ENCODE measurements at places on chromosomes 2 and 18.

- no peak for DNase-seq
Measured at GRCh38 chr2:98560256-98560771, 48.0 kb downstream of the COA5 start.

DNA sequence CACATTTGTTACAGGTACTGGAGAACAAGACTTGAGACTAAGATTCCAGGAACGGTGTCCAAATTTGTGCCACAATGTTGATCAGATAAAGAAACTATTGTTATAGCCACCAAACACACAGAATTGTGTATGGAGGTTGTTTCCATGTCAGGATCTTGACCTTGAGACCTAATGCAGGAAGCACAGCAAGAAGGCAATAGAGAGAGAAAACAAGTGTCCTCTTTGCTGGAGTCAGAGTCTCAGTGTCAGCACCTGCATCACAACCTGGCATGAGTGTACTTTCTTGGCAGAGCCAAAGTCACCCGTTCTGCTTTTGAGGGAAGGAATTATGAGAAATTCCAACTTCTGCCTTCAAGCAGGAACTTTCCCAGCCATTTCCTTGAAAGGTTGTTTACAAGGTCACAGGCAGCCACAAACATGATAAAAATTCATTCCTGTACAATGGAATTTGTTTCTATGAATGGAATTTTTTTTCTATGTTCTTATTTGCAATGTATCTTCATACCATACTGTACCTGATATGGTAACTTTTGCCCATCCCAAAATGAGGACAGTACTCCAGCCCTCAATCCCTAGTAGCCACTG lies 118.4 kb downstream of the PKP4 start:
- DNase-seq, result no peak

GRCh38 chr18:50602466-50602865 lies 42.6 kb downstream of the MAPK4 start:
- DNase-seq, result peak; percentile 12

GRCh38 chr2:73516033-73516432 lies 126.2 kb downstream of the NAT8 start:
- no peak for DNase-seq

DNA sequence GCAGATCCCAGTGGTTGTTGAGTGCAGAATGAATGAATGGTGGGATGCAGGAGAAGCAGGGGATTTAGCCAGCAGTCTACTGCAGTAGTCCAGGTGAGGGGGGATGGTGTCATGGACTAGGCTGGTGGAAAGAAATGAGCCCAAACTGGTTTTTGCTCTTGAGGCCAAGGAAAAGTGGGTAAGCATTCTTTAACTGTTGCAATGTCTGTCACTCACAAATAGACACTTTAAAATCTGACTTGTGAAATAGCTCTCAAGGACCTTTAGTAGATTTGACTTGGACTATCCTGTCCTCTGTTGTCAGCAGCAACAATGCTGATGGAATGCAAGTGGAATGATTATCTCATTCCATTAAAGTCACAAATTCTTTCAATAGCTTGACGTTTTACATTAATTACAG lies 37.5 kb upstream of the STK17B start:
- DNase-seq, result peak; percentile 7

- DNase-seq, result no peak
Measured at GRCh38 chr2:163715199-163715598, 20.6 kb downstream of the FIGN start.

DNA sequence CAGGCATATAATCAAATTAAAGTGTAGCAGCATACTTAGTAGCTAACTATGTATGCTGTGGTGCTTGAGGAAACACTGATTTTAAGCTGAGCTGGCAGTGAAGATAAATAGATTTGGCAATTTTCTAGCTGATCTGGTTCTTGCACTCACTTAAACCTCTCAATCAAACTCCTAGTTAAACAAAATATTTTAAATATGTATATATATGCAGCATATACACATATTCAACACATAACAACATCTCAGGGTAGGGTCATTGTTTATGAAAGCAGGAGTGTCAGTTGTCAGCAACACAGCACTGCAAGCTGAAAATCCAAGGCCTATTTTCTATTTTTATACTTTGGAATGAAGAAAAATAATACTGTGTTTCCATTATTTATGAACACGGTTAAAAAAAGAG lies 10.4 kb upstream of the FSHR start:
- no peak for DNase-seq

DNA sequence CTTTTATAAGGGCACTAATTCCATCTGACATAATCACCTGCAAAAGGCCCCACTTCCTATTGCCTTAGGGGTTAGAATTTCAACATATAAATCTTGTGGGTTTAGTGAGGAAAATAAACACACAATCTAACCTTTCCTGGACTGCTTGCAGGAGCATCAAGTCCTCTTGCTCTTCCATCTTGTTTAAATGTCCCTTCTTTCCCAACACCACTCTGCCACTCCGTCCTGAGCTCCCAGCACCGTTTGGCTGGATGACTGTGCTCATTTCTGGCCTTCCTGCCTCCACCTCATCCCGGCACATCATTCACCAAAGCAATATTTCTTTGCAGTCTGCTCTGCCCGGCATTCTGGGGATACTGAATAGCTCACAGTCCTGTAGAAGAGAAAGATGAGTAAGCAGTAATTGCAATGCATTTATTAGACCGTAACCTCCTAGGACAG lies 247.8 kb downstream of the BCL2 start:
- no peak for DNase-seq

- DNase-seq, result no peak
Measured at GRCh38 chr2:72094701-72095100, 53.0 kb downstream of the CYP26B1 start.

DNA sequence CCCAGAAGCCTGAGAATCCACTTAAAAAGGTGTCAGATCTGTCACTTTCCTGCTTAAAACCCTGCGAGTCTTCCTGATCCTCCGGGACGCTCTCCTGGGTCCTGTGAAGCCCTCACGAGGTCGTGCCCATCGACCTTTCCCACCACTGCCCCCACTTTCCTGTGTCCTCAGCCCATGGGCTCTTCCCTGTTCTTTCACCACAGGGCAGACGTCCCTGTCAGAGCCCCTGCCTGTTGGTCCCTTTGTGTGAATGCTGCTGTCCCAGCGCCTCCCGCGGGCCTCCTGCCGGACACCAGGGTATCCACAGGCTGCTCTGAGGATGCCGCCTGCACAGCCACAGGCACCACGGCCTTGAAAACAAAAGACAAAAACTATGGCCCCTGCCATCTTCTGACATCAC lies 125.6 kb downstream of the TMEM18 start:
- no peak for DNase-seq

DNA sequence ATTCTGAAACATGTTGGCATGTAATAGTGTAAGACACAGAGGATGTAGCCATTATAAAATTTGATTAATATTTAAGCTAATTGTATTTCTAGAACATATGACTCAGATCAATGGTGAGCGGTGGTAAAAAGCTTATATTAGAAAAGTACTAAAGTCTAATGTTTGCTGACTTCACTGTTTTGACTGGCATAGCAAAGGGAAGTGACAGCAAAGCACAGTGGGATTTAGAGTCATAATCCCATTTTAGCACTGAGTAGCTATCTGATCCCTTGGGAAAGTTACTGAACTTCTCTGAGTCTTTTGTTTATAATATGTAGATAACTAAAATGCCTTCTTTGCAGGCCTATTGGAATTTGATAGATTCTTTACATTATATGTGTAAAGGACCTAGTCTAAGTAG lies 60.4 kb downstream of the KIAA1328 start:
- DNase-seq, result no peak

DNA sequence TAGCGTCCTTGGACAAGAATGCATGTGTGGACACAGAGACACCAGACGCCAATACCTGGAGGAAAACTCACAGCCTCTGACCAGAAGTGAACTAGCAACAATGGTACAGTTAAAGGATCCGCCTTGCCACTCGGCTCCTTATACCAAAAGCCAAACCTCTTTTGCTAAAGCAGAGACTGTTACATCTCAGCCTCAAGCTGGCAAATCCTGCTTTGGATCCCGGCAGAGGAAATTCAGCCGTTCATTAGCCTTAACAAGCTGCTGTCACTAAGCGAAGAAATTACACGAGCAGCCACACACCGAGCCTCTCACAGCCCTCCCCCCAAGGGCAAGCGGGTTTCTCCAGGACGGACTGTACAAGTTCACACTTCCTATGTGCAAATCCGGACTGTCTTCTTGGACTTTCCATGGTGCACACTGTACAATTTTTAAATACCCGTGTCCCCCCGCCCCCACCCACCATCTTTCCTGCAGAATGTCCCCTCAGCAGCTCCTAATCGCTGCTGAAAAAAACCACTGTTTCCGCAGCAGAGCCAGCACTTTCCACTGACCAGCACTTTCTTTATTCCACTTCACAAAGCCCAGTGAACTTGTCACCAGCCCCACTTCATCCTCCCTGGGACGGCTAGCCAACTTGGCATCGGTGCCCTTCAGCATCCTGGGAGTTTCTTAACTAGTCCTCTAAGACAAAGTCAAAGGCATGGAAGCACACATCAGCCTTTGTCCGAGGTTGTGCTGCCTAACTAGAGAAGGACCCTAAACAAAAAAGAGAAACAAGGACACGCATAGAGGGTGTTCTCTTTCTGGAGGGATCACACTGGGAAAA lies 1.5 kb downstream of the KLF7 start:
- no peak for DNase-seq

DNA sequence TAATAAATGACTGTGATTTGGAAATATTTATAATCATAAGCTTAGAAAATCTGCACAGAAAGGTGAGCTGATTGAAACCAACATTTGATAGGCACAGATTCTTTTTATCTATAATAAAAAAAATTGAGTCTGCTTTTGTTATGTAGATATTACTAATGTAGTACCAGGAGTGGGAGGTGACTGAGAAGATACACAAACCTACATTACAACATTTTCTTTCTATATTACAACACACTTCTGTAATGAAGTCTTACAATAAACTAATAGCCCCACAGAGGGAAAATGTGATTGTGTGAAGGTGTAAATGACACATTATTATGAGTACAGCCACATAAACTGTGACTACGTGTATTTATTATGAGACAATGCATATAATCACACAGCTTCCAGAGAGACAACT lies 241.6 kb downstream of the PIEZO2 start:
- DNase-seq, result no peak

GRCh38 chr2:109427661-109428091 lies 186.1 kb downstream of the SEPTIN10 start:
- DNase-seq, result no peak

DNA sequence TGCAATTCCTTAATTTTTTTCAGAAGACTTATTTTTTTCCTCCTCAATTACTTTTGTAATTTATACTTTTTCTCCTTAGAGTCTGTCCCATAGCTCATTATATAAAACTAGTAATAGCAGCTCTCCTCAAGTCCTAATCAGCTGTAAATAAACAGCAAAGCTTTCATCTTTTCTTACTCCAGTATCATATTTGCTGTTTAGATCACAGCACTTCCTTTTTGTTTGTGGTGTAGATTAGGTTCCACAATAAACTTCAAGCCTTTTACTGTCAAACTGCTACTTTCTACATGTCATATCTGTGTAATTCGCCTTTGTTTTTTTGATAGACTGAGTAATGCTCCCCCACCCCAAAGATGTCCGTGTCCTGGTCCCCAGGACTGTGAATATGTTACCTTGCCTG lies 25.5 kb downstream of the GCG start:
- no peak for DNase-seq

DNA sequence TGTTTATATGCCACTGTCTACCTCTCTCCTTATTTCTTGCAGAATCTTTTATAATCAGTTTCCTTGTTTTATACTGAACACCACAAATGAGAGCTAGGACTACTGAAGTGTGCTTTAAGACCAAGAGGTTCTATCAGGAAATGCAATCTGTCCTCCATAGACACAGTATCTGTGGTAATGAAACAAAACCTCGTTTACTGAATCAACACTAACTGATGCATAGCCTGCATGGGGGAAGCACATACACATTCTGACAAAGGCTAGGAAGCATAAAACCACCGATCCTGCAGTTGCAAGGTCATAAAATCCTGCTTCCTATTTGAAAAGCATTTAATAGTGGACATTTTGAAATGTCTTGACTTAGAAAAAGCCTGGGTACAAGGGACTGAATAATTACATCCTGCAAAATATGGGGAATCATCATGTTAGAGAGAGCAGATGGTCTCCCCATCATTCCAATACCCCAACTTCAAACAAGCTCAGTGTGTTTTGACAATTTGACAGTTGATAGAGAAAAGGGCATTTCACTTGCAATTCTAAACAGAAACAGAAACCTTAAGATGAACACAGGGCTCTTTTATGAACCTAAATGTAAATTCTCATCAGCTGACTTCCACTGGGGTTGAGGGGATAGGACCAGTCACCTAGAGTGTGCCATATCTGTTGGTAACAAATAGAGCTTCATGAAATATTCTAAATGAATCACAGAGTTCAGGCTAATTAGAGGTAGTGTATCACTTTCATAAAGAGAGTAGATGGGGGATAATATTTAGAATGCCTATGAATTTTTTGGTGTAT lies 1845.6 kb upstream of the PIK3C3 start:
- DNase-seq, result no peak

- DNase-seq, result no peak
Measured at GRCh38 chr2:238696786-238697185, 151.1 kb upstream of the TWIST2 start.

- no peak for DNase-seq
Measured at GRCh38 chr18:47321815-47322214, 70.4 kb upstream of the SKOR2 start.

DNA sequence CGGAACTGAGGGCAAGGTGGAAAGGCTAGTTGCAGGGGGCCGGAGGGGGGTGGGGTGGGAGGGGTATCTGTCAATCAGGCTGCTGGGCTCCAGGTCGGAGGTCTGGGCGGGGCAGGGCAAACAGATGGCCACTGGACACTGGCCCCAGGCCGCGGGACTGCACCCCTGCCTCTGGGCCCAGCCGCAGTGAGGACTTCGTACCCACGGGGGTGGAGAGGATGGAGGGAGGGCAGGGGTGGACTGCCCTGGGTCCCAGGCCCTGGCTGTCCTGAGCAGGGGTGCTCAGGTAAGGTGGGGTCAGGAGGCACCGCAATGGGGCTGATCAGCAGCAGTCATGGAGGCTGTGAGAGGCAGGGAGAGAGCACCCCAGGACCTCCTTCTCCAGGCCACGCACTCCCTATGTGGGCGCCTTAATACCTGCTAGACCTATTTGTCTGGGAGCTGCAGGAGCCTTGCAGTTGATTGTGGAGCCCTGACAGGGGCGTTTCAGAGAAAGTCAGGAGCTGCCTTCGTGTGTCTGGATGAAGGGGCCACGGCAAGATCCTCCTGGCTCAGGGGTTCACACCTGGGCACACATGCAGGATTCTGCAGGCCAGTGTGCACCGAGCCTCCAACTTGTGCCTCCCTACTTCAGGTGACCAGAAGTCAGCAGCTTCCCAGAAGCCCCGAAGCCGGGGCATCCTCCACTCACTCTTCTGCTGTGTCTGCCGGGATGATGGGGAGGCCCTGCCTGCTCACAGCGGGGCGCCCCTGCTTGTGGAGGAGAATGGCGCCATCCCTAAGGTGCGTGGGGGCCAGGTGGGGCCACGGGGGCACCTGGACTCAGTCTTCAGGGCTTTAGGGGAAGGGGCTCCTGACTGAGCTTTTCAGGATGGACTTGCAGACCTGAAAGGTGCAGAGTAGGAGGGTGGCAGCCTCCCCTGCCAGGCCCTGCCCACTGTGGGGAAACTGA lies 1.5 kb downstream of the CTDSP1 start:
- no peak for DNase-seq

- no peak for DNase-seq
Measured at GRCh38 chr2:30422444-30423040, 24.5 kb upstream of the LCLAT1 start.

Measured in T47D (cell line).